ENCODE measurements at places on chromosomes 12 and 14. TPM values are rescaled to one million over a fixed set of nuclear protein-coding genes. Genes with fewer than 3 reads are reported as not detected.

GDF3 gene
- 0.30 TPM for total RNA-seq

VRTN gene
- total RNA-seq = not detected

CDKL1 gene
- total RNA-seq = 8.8 TPM

DNA sequence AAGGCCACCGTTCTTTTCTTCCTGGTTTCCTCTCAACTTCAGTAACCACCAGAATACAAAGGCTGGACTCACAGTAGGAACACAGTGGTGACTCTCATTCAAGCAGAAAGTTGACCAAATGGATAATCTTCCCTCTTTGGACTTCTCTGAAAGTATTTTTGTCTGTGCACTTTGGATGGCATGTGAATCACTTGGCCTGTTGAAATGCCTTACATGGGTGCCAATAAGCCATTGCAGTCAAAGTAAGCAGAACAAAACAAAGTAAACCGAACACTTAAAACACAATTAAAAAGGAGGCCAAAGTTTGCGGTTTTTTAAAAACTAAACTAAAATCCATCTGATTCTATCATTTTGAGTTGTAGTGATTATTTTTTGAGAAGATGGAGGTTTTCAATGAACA lies 370.1 kb upstream of the DDHD1 start:
- H3K27me3 ChIP-seq = no peaks in the 10 kb centered on the region
- no peaks in the 10 kb centered on the region for H3K4me1 ChIP-seq
- DNase-seq = no peak
- no peaks in the 10 kb centered on the region for H3K36me3 ChIP-seq

DNA sequence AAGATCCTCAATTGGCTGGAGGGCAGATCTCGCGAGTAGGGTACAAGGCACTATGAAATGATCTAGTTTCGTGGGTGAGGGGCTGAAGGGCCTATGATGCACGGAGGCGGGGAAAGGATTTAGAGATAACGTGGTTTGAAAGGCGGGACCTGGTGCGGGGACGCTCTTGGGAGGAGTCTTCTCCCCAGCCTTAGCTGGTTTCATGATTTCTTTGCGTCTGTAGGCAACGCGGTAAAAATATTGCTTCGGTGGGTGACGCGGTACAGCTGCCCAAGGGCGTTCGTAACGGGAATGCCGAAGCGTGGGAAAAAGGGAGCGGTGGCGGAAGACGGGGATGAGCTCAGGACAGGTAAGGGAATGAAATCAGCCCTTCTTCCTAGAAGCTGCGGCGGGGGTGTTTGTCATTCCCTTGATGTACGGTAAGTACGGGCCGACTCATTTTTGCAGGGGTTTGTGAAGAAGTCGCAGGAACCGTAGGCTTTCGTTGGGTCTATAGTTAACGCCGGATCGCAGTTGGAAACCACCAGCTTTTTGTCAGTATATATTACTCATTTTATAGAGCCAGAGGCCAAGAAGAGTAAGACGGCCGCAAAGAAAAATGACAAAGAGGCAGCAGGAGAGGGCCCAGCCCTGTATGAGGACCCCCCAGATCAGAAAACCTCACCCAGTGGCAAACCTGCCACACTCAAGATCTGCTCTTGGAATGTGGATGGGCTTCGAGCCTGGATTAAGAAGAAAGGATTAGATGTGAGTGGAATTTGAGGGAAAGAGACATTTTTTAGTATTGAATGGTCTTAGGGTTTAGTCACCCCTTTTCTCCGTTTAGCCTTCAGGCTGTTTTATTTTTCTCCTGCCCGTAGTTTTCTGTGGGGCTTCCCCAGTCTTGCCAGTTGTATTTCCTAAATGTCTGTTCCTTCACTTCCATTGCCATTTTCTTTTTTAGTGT lies 602 bp downstream of the APEX1 start:
- H3K36me3 ChIP-seq = peaks cover 6% of the 10 kb centered on the region
- H3K4me1 ChIP-seq = no peaks in the 10 kb centered on the region
- peak overlapping the region; percentile 75 for H3K27ac ChIP-seq
- no peaks in the 10 kb centered on the region for H3K27me3 ChIP-seq

GRCh38 chr12:98748463-98748862 lies 103.4 kb downstream of the APAF1 start:
- no peaks in the 10 kb centered on the region for H3K36me3 ChIP-seq
- no peak overlapping the region for H3K4me3 ChIP-seq
- no peak overlapping the region for H3K27ac ChIP-seq
- DNase-seq = no peak
- H3K27me3 ChIP-seq = no peaks in the 10 kb centered on the region

DNA sequence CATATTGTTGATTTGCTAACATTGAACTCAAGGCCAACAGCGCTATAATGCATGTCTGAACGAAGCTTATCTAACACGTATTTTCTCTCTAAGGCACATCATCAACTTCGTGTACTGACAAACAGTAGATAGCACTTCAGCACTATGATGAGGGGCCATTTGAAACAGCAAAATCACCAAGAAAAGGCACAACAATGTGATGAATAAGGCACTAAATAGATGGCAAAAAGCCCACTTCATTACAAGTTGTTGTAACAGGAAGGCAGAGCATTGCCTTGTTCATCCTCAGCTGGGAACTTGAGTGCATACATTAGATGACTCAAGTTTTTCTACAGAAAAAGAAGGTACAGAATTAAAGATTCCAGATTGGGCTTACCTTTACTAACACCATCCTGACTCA lies 75.2 kb downstream of the LIN7A start:
- H3K4me1 ChIP-seq = no peaks in the 10 kb centered on the region
- no peak for DNase-seq
- no peak overlapping the region for H3K27ac ChIP-seq
- H3K4me3 ChIP-seq = no peak overlapping the region
- H3K27me3 ChIP-seq = no peaks in the 10 kb centered on the region

Measured in aorta (tissue), 5 donors.